CD4-positive, alpha-beta T cell treated with Interleukin-2 at 100 ng/mL for 4 hours (primary cell): ENCODE measurements at places on chromosomes 13 and 19.
A peak's percentile ranks its signal among the peaks of the same experiment; 100 is the strongest.

- no peak for DNase-seq
These were observed 7.9 kb upstream of the RNASEH2B start for GRCh38 chr13:50901701-50902100.

DNA sequence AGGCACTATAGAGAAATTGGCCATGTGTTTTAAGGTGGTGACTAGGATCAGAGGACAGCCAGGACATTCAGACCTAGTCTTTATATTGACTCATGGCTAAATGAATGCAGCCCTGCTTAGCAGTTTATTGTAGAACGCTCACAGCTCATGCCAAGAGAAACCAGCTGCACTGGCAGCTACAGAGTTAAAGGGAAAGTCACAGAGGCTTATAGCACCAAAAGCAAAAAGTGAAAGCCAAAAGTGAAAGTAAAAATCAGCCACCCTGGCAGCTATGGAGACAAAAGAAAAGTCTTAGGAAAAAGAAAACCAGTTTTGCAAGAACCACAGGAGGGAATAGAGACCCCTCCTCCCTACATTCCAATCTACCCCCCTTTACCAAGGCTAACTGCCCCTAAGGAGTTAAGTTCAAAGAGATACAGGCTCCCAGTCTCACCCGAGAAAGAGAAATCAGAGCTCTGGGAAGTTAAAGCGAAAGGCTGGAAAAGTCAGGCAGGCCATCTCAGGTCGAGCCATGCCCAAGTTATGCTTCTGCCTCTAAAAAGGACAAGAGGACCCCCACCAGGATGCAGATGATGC, 99.0 kb downstream of the ZNF429 start:
- peak; percentile 23 for DNase-seq

GRCh38 chr19:52224211-52224610, 34.4 kb downstream of the PPP2R1A start:
- DNase-seq = no peak

DNA sequence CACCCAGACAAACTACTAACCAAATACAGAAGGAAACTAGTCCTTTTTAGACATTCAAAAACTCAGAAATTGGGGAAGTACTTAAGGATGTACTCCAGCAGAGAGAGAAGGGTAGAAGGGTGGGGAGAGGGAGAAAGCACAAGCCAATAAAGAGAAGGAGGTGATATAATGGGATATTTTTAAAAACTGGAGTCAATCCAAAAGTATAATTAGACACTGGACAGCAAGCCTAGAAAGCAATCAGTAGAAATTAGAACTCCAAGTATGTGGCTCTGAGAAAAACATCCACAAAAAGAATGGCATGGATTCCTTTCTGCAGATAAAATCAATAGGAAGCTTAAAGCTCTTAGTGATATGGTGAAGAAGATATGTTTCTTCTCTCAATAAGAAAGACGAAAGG, 55.8 kb downstream of the PEPD start:
- no peak for DNase-seq

DNA sequence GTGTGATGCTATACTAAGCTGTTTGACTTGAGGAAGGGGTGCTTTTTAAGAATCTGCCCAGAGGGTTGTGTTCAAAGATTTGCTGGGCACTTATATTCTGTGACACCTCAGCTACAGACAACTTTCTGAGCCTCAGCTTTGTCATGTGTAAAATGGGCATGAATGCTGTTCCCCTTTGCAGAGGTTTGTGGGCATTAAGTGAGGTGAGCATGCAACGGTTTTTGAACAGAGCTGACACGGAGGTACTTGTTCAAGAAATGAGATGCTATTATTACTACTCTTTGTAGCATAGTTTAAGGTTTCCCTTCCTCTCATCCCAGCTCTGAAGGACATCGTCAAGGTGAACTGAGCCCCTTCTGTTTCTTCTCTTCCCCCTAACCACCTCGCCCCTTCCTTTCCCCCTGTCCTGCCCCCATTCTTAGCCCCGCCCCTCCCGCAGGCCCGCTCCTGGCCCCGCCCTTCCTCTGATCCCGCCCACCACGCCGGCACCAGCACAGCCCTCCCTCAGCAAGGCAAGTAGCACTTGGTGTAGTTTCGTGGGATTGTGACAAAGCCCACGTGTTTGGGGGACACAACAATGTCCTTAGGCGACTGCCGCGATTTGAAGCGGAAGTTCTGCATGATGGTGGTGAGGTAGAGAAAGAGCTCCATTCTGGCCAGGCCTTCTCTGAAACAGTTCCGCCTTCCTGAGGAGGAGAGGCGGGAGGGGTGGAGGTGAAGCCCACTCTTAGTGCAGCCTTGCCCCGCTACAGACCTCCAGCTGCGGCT, 26.1 kb upstream of the CYP2A7 start:
- DNase-seq = peak; percentile 27

DNA sequence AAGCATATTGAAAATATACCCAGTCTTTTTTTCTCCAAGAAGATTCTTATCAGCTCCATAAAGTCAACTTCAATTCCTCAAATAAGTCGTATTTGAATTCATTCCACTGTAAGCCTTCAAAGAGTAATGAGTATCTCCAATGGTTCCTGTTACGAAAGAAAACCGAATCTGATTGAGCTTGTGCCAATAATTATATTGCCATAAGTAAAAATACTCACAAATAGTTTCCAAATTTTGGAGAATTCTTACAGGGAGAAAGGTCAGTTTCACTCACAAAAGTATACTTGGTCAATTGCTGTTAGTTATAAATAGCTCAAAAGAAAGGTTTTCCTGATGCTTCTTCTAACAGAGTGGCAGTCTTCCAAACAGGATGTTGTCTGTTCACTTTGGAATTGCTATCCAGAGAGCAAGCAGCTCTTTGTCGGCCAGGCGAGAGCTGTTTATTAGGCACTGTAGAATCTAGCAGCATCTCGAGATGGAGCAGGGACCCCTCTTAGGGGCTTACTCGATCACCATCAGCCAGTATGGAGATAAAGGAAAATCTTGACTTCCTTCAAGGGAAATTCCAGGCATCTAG, 13.5 kb downstream of the ERICH4 start:
- no peak for DNase-seq

DNA sequence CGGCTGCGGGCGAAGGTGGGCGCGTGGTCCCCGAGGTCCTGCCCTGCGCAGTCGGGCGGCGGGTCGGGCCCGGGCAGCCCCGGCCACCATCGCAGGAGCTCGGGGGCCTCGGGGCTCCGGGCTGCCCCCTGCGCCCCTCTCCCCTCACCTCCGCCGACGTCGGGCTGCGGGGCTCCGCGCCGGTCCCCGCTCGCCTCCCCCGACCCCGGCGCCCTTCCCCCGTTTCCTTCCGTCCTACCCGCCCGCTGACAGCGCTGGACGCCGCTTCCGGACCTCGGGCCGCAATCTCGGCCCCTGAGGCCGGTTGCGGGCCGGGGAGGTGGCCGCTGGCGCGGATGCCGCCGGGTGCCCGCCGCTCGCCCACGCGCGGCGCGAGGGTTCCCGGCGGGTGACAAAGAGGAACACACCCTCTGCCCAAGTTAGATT, 720 bp downstream of the FARP1 start:
- DNase-seq = no peak

DNA sequence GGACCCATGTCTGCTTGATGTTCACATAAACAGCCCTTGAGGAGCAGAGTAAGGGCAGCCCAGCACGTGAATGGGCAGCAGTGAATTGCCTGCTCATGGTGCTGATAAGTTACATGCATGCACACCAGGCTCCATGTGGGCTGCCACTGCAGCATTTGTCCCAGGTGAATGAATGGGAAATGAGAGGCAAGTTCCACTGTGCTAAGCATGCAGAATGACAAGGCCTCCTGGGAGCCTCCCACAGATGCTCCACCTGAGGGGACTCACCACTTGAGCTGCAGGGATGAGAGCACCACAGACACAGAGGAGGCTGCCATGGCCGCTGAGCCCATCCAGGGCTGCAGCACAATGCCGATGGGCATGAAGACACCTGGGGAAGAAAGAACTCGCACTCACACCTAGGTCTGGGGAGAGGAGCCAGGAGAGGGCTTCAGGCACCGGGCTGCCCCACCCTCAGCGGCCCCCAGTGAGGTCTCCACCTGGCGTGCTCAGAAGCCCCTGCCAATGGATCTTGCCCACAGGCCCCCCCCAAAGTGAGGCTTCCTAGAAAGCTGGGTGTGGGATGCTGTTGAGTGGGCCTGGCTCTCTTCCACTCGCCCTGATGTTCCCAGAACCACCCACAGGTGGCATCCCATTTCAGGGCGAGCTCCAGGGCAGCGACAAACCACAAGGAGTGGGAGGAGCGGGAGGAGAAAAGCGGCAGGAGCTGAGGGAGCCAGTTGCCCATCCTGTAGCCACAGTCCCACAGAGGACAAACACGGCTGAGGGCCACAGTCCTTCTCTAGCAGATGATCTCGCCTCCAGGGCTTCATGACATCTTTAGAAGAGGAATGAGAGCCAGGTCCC, 73.8 kb downstream of the CCDC70 start:
- no peak for DNase-seq

GRCh38 chr19:57443121-57443696, 8.1 kb downstream of the ZNF749 start:
- DNase-seq = no peak

- DNase-seq = no peak
These were observed 60.7 kb downstream of the PAN3 start for GRCh38 chr13:28199089-28199488.

DNA sequence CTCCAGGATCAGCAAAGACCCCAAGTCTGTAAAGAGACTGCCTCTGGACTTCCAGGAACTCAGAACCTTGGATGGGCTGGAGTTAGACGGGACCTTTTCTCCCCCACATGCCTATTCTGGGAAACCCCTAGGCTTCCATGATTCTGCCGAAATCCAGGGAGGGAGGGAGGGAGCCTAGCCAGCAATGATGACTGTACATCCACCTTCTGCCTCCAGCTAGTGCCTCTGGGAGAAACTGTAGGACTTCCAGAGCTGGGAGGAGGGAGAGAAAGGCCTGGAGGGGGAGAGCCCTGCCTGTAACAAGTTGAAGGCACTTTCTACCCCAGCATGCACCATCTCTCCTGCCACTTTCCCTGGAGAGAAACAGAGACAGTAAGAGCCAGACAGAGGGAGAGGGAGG, 6.0 kb upstream of the HAS1 start:
- DNase-seq = no peak

GRCh38 chr13:47934371-47934770, 66.7 kb downstream of the SUCLA2 start:
- no peak for DNase-seq

GRCh38 chr13:23790577-23791170, 98.5 kb downstream of the MIPEP start:
- DNase-seq = no peak

GRCh38 chr13:61383111-61383510, 32.5 kb downstream of the PCDH20 start:
- DNase-seq = no peak

DNA sequence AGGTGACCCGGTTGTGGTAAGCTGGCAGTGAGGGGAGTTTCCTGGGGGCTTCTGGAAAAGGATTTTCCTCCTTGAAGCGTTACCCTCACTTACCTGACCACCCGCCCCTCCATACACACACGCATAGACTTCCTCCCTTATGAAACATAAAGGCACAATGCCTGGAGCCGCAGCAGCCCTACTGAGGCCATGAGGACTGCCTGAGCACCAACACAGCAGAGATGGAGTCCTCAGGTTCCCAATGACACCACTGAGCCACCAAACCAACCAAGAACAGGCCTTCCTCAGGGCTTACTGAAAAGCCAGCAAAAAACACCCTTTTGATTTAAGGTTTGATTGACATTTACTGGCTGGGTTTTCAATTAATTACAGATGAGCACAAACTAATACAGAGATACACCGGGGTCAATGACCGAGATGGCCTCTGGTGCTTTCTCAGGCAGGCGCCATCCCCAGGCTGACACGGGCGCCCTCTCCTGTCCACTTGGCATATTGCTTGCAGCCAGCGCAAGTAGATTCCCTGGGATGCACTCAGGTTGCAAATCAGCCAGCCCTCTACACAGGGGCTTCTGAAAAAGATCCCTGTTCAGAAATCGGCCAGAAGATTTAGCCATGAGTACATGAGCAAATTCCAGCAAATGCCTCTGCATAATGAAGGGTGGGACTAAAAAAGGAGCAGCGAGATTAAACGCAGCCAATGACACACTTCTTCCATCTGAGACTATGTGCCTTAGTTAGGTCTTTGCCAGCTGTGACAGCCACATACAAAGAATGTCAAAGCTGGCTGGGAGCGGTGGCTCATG, 14.8 kb downstream of the OPA3 start:
- DNase-seq = peak; percentile 51

DNA sequence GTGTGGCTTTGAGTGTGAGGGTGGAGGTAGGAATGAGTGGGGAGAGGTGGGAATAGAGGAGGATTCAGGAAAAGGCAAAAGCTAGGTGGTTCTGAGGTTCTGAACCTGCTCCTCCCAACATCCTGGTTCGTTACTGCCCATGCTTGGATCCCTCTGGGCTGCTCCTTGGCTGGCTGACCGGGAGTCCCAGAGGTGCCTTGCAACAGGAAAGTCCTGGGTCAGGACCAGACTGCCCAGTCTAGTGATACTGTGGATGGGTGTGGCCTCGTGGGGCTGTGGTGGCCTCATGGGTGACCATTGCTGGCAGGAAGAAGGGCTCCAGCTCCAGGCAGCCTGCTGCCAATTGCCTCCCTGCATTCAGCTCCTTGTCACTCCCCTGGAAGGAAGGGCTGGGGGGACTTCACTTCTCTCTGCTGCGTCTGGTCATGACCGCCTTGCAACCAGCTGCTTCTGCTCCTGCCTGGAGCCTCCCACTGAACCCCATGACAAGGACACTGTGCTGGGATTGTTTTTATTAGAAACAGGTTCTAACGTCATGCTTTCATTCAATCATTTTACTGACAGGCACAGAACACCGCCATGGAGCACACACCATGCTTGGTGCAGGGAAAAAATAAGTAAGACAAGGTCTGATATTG, 61.5 kb upstream of the UBL3 start:
- DNase-seq = no peak

DNA sequence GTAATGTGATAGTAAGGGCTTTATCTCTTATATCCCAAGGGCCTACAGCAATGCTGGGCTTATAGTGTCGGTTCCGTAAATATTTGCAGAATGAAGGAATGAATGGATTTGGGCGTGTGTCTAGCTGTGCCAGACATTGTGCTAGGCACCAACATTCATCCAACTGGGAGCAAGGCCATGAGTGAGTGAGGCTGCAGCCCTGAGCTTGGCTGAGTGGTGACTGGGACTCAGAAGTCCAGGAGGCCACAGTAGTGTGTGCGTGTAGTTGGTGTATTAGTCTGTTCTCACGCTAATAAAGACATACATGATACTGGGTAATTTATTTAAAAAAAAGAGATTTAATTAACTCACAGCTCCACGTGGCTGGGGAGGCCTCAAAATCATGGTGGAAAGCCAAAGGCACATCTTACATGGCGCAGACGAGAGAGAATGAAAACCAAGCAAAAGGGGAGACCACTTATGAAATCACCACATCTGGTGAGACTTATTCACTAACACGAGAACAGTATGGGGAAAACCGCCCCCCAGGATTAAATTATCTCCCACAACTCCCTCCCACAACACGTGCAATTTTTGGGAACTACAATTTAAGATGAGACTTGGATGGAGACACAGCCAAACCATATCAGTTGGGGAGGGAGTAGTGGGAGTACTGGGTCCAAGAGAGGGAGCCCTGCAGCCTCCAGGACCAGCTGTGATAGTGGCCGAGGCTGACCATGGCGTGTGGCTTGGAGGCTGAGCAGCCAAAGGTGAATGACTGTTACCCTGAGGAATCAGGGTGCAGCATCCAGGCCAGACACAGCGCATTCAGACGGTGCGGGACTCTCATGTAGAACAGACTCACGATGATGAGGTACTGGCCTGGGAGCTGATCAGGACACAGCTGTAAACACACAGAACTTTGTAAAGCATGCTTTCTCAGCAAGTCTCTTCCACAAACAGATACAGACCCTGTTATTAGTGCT, 104.6 kb downstream of the TEX26 start:
- DNase-seq = no peak

- no peak for DNase-seq
These were observed at the start of gene ARRDC5 for GRCh38 chr19:4902796-4903195. TSS of gene ARRDC5 (minus strand) at chr19:4902896. CDS start at chr19:4902825, 71 bp downstream.
